ENCODE measurements at places on chromosomes 2 and 18. TPM values are rescaled to one million over a fixed set of nuclear protein-coding genes. Genes with fewer than 3 reads are reported as not detected.

CREG2 gene
- 1.1 TPM for total RNA-seq

DNA sequence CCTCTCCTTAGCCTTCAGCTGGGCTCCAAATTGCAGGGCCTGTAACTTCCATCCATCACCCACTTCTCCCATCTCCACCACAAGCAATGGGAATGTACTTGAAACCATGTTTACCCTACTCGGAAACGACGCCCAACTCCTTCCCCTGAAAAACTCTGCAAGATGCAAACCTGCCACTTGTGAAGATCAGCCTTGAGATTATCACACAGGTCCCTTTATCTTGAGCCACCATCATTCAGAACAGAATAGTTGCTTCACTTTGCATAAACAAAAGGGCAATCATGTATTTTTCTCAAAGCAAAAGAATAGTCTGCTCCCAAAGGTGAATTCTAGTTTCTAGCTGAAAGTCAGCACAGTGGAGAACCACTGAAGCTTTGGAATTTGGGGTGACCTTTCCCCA is 75.8 kb downstream of the TNFRSF11A start:
- no peak for DNase-seq

GRCh38 chr2:236903978-236904377 is 181.7 kb upstream of the COPS8 start:
- DNase-seq, result no peak

DNA sequence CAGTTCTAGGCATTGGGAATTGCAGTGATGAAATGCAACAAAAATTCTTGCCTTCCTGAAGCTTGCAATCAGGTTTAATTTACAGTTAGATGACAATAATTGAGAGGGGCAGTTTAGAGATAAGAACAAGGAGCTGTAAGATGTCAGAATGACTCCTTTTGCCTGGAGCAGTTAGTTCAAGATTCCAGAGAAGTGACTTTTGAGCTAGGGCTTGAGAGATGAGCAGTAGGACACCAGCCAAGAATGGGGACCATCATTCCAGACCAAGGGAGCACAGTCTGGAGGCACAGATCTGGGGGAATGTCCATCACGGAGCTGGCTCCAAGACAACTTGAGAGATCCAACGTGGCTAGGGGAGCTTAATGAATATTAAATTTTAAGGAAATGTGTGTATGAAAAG is 26.8 kb downstream of the CACNB4 start:
- no peak for DNase-seq

- peak; percentile 86 for DNase-seq
Measured at GRCh38 chr2:223549215-223549614, 52.9 kb downstream of the SCG2 start.

GRCh38 chr2:184793176-184793575 is 194.8 kb downstream of the ZNF804A start:
- no peak for DNase-seq

MERTK gene
- 0.07 TPM for total RNA-seq

- no peak for DNase-seq
Measured at GRCh38 chr2:144941743-144942488, 422.0 kb upstream of the ZEB2 start.

CRYGD gene
- not detected for total RNA-seq

LIMS1 gene
- total RNA-seq, result 65.6 TPM

GRCh38 chr2:53750041-53750768 is 17.4 kb upstream of the CHAC2 start:
- DNase-seq, result no peak

TUBA3D gene
- not detected for total RNA-seq

DNA sequence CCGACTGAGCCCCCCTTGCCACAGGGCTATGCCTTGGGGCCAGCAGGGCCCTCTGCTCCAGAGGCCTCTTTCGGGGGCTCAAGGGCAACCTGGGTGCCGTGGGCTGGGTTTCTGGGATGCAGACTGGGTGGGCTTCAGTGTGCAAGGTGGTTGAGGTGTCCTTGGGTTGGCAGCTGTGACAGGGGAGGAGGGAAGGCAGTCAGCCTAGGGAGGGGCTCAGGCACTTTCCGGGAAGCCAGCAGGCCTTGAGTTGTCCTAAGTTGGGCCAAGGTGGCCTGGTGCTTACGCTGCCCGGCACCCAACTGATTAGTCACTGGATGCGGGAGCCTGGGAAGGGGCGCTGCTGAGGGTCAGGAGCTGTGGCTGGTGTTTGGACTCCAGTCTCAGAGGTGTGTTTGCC is 199.5 kb downstream of the TWIST2 start:
- DNase-seq, result no peak

ASXL2 gene
- 21.1 TPM for total RNA-seq

GRCh38 chr18:46814399-46814798 is 57.5 kb upstream of the ST8SIA5 start:
- DNase-seq, result no peak

DNA sequence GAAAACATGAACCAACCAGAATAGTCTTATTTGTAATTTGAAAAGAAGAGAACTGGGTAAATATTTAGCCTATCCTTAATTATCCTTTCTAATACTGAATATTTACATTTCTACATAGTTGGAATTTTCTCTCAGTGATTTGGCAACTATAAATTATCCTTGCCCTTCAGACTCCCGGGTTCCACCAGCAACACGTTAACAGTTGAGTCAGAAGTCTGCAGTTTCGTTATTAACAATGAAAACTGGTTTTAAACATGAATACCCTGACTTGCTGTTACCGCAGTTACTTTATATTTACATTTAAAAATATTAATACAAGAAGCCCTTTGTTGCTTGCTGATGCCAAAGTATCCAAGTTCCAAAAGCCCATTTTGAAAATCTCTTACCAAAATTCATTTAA is 673.0 kb downstream of the ARHGAP15 start:
- no peak for DNase-seq

DNA sequence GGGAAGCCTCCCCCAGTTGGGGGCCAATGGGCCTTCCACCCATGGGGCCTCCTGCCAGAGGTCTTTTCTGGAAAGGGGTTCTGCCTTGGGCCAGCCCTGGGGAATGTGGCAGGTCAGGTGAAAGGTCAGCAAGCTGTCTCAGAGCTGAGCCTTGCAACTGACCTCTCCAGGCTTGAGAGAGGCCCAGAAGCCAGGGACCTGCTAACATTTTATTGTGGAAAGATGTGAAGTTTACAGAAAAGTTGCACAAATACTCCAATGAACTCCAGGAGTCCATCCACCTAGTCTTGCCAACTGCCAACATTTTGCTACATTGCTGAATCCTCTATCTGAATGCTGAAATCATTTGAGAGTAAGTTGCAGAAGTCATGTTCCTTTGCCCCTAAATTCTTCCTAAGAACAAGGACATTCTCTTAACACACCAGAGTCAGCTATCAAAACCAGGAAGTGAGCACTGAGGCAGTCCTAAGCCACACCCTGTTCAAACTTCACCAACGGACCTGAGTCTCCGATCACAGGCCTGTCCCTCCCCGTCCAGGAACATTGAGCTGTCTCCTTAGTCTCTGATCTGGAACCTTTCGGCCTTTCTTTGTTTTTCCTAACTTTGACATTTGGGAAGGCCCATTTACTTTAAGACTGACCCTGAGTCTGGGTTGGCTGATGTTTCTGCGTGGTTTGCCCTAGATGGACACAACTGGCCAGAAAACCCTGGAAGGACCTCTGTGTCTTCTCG is 4.0 kb downstream of the SNORC start:
- DNase-seq, result no peak

GRCh38 chr2:176491172-176491904 is 222.1 kb downstream of the MTX2 start:
- peak; percentile 99 for DNase-seq

PXDN gene
- total RNA-seq, result 96.5 TPM

DNA sequence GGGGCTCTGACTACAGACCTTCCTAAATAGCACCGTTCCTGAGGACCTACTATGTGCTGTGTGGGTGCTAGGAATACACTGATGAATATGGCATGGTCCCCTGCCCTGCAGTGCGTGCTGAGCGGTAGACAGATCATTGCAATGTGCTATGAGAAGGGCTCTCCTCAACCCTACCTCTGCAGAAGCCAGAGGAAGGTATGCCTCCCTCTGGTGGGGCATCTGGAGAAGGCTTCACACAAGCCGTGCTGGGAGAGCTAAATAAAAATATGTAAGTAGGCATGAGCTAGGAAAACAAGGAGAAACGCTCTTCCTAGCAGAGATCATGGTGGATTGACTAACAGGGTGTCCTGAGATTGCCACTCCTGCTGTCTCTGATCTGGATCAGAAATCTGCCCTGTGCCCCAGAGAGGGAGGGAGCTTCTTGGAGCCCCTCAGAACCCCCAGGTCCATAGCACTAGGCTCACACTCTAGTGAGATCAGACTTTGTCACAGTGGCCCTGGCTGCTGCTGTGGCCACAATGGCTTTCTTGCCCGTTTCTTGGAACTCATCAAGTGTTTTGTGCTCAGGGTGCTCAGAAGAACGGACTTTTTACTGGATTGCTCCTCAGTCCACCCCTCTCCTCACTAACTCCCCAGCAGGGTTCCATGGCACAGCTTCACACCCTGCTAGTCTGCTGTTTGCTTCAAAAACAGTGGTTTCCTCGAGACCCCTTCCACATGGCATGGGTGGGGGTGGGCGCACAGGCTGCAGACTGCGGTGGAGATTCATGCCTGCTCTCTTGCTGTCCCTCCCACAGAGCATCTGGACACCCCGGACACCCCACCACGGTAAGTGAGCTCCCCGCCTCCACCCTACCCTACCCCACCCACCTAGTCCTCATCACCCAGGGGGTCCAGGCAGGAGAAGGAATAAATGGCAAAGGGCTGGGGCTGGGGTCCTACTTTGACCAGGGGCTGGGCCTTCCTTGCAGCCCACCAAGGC is 14.2 kb downstream of the SIGLEC15 start:
- peak; percentile 28 for DNase-seq

- peak; percentile 77 for DNase-seq
Measured at GRCh38 chr18:79904357-79905147, 46.9 kb downstream of the SLC66A2 start.

- no peak for DNase-seq
Measured at GRCh38 chr2:42443718-42444399, 49.9 kb downstream of the KCNG3 start.

GRCh38 chr2:12727641-12728040 is 10.9 kb downstream of the TRIB2 start:
- DNase-seq, result no peak

DNA sequence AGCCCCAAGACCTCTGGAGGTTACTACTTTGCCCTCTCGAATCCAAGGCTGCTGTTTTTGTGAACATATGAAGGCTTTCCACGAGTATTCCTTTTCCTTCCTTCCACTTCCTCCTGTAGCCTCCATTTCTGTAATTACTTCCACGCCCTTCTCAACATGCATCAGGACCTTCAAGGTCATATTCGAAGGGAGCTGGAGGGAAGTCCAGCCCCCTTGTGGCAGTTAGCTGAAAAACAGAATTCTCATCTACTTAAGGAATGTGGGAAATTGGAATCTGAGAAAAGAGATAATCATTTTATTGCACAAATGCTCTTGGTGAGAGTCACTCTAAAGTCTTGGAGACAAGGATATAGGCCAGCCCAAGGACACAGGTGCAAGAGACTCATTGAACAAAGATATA is 1000.2 kb downstream of the TDRD15 start:
- DNase-seq, result no peak

DNA sequence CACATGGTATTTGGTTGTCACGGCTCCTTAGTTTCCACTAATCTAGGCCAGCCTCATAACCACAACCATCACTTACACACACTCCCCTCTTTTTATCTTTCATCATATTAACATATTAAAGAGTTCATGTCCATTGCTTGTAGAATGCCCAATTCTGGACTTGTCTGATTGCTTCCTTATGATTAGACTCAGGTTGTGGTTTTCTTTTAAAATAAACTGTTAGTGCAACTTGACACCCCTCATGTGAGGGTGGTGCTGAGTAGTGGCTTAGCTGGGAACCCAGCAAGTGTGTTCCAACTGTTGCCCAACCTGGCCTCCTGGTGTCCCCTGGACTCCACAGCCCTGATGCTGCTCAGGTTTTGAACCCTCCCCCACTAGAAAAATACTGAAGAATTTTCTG is 20.1 kb upstream of the CD207 start:
- no peak for DNase-seq

DNA sequence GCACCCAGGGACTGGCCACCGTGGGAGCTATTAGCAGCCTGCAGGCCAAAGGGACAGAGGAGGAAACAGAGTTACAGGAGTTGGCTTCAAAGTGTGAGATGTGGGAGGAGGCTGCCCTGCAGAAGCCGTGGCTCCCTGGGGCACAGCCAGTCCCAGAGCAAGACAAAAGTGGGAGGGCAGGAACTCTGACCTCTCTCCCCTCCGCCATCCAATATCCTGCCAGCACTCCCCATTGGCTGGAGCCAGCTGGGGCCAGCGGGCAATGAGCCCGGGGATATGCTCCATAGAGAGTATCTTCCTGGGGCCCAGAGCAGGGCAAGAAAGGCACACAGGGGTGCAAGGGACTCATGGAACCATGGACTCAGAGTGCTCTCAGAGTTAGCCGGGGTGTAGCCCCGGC is 143.1 kb downstream of the INHBB start:
- no peak for DNase-seq

Measured in foreskin keratinocyte (primary cell).